ENCODE measurements at places on chromosomes 13 and 19. TPM values are rescaled to one million over a fixed set of nuclear protein-coding genes. Genes with fewer than 3 reads are reported as not detected.

DNA sequence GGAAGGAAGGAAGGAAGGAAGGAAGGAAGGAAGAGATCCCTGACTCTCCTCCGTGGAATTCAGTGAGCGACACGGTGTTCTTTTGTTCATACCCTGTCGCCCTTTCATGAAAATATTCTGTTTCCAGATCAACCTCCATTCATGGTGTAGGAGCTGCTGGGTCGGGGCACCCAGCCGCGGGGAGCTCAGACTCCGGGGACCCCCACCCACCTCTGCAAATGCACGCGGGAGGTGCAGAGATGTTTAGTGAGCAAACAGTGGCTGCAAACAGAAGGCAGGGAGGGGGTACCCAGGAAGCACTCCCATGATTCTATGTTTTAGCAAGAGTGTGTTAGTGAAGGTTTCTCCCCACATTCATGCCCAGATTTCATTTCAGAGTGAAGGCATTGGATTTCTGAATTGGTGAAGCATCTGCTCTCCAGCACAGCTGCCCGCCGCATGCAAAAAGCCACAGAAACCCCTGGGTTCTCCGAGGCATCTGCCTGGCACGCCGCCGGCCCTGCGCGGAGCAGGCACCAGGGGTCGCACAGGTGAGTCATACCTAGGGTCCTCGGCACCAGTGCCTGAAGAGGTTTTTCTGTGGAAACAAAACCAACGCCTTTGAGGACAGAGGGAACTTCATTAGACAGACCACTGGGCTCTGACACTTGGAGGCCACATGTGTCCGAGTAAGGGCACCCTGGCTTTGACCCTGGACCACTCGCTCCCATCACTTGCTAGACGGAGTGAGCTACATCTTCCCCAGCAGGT, 80.6 kb downstream of the ZNF557 start:
- no peak for DNase-seq

GRCh38 chr13:91722267-91722884, 324.0 kb downstream of the GPC5 start:
- peak; percentile 48 for DNase-seq

GRCh38 chr13:51541037-51541436, 43.2 kb upstream of the WDFY2 start:
- no peak for DNase-seq

- no peak for DNase-seq
Measured at GRCh38 chr13:110869231-110869804, 45.6 kb downstream of the ANKRD10 start.

DNA sequence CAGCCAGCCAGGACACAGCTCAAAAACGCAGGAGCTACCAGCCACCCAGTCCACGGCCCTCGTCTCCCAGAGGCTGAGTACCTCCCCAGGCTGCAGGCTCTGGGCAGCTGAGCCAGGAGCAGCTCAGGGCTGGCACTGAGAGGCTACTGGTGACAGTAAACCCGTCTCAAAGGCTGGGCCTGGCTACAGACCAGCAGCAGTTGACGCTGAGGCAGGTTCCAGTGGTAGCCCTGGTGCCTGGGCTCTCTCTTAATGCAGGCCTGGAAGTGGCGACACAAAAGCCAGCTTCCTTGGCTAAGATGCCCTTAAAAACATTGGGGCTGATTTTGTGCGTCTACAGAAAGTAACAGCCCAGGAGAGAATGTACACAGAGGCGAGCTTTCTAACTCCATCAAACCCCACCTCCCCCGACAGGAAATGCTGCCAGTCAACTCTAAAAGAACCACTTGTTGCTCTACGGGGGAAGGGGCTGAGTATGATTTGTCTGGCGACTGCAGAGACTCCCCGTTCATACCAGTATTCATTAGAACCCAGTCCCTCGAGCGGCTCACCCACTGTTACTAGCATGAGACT, 126.3 kb downstream of the STK24 start:
- DNase-seq: peak; percentile 41

- DNase-seq: no peak
Measured at GRCh38 chr13:75178436-75178835, 303.5 kb downstream of the TBC1D4 start.

DNA sequence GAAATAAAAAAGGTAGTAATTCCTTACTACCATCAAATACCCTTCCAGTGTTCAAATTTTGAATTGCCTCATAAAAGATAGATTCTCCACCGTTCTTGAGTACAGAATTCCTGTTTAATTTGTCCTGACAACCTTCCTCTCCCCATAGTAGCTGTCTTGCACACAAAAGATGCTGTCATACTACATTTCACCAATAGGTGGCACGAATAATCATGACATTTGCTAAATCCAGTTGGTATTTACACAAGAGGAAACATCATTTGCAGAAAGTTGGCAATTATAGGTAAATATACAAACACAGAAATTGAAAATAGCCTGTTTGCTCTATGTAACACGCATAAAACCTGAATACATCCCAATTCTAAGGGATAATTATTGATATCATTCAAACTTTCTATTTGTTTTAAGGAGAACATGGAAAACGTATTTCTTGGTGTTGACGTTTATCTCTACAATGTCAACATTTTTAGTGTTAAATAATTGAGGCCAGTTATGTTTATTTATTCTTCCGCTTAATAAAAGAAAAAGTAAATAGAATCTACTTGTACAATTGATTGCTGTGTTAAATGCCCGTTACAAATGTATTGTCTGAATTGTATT, 58.3 kb upstream of the CLDN10 start:
- peak; percentile 65 for DNase-seq

DNA sequence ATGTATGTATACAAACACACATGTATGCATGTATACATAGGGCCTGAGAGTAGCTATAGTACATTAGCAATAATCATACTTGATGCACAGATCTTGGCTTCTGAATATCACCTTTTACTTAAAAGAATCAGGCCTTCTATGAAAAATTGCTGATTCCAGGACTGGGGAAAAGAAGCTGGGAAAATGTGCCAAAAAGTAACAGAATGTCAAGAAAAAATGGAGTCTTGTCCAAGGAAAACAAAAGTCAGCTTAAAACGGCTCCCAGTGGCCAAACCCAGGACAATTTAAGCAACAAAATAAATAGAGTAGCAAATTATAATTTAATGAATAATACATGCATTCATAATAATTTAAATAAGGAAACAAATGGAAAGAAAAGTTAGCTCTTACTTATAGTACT, 2104.9 kb downstream of the PCDH9 start:
- no peak for DNase-seq

- DNase-seq: no peak
Measured at GRCh38 chr13:75312884-75313520, 169.0 kb downstream of the TBC1D4 start.

GRCh38 chr13:35675651-35676050, 199.2 kb upstream of the MAB21L1 start:
- no peak for DNase-seq

Gene AP1M2
- 2.5 TPM for total RNA-seq

Gene FGF14
- 20.4 TPM for total RNA-seq

Gene LENG1
- total RNA-seq: 9.7 TPM

Gene ACP5
- not detected for total RNA-seq

Gene MAP4K1
- 1.5 TPM for total RNA-seq
